Iris pigment epithelial cell (primary cell): ENCODE measurements at places on chromosomes 13 and 19.
A peak's percentile ranks its signal among the peaks of the same experiment; 100 is the strongest.

GRCh38 chr13:97141564-97142005 lies 80.5 kb upstream of the MBNL2 start:
- peak; percentile 95 for DNase-seq

- DNase-seq, result no peak
These were observed 274.6 kb downstream of the ENOX1 start for GRCh38 chr13:43512221-43512620.

DNA sequence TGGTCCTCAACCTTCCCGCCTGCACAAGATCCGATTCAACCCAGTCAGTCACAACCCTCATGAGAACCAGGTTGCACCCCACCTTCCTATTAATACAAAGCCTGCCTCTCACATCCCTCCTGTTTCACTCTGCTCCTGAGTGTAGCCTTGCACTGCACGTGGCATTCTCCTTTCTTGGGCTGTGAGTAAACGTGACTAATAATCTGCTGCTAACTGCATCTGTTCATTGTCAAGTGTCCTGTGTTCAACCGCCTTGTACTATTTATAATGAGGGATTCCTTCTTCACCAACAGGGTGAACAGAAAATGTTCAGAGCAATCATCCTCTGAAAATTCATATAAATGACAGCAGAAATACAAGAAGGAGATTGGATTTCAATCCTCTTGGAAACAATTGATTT lies 1608.2 kb downstream of the SLITRK5 start:
- DNase-seq, result no peak

- DNase-seq, result no peak
These were observed 8.9 kb upstream of the MAB21L1 start for GRCh38 chr13:35485424-35485823.

DNA sequence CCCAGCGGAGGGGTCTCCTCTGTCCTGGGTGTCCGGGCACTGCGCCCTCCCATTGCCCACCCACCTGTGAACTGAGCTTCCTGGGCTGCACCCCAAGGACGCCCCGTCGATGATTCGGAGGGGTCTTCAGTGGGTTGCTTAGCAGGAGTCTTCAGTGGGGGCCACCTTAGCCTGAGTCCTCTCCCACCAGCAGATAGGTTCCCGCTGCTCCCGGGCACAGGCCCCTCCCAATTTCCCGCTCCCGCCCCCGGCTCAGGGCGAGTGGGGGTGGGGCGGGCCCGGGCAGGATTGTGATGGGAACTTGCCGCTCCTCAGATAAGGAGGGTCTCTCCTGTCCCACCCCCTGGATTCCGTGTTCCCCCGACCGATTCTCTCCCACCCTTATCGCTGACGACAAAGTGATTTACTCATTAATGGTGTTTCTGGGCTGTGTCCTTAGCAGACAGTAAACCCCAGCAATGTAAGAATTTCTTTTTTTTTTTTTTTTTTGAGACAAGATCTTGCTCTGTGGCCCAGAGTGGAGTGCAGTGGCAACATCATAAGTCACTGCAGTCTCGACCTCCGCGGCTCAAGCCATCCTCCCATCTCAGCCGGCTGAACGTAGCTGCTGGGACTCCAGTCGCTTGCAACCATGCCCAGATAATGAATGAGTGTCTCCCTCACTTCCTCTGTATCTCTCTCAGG lies 655 bp upstream of the S1PR5 start:
- DNase-seq, result peak; percentile 19

DNA sequence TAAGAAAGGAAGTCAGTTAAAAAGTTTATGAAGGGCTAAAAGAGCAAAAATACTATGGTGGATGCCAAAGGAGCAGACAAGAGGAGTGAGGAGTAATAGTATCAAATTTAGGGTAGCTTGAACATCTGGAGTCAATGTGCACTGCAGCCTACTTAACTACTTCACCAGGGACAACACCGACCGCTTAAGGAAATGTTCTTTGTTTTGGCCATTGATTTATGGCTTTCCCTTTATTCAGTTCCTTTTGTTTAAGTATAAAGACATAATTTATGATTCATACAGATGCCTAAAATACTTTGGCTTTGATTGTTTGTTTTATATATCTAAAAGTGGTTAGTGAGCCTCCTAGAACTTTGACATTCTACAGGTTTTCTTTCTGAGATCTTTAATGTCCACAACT lies 276.3 kb upstream of the PRR20A start:
- no peak for DNase-seq

DNA sequence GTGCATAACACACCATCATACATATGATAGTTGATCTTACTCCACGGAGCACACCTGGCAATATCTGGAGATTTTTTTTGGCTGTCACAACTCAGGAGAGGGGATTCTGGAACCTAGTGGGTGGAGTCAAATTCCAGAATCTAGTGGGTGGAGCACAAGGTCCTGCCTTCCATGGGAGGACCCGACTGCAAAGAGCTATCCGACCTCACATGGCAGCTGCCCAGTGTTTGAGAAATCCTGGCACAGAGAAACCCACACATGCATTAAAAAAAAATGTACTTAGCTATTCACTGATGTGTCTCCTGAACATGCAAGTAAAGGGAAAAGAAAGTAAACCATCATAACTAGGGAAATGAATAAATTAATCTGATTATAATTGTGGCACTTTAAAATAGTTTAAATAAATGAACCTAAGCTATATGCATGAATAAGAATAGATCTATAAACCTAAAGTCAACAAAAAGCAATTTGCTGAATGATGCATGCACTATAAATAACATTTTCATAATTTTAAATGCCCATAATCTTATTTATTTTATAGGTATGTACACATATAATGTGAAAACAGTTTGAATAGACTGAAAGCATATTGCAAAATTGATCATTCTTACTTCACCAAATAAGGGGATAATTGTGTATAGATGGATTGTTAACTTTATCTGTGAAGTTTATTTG lies 300.3 kb downstream of the MYO16 start:
- DNase-seq, result no peak

- DNase-seq, result no peak
These were observed 2.1 kb upstream of the BSG start for GRCh38 chr19:570251-570686.

- no peak for DNase-seq
These were observed 155.6 kb downstream of the COG6 start for GRCh38 chr13:39811051-39811450.

GRCh38 chr13:95480791-95481780 lies 71.4 kb upstream of the CLDN10 start:
- DNase-seq, result no peak

- no peak for DNase-seq
These were observed 258.8 kb downstream of the ZNF536 start for GRCh38 chr19:30631033-30631370.

GRCh38 chr19:34364830-34365462 lies at the start of gene GPI:
TSS of gene GPI (plus strand) at chr19:34365196. CDS start at chr19:34365267, 71 bp downstream.
- peak; percentile 43 for DNase-seq

DNA sequence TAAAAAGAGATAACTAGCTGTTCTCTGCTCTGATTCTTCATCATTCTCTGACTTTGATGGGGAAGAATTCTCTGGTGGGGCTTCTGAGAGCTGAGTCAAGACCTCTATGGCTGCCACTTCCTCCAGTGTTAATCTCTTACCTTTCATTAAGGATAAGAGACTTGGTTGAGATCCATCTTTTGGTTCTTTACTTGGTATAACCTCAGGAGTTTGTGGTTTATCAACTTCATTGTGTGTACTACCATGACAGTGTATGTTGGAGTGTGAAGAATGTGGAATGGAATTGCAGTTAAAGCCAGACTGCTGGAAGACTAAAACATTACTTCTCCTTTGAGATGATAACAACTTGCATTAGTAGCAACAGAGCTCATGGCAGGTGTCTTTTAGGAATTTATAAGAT lies 222.0 kb downstream of the SLITRK5 start:
- DNase-seq, result no peak

GRCh38 chr13:24648983-24649687 lies 31.1 kb upstream of the ATP12A start:
- no peak for DNase-seq

GRCh38 chr13:50690006-50690405 lies 153.5 kb downstream of the DLEU7 start:
- DNase-seq, result no peak

GRCh38 chr19:5533257-5533656 lies 34.5 kb downstream of the TINCR start:
- no peak for DNase-seq

- peak; percentile 96 for DNase-seq
These were observed at the start of gene ZNF699 for GRCh38 chr19:9309139-9309973. TSS of gene ZNF699 (minus strand) at chr19:9309838. CDS start at chr19:9305119, 4,719 bp downstream.

GRCh38 chr19:33444562-33445441 lies 71.3 kb downstream of the CEBPG start:
- no peak for DNase-seq

- DNase-seq, result no peak
These were observed 71.8 kb downstream of the SPACA7 start for GRCh38 chr13:112447761-112448603.

- DNase-seq, result no peak
These were observed 278.0 kb downstream of the DACH1 start for GRCh38 chr13:71589032-71589431.

DNA sequence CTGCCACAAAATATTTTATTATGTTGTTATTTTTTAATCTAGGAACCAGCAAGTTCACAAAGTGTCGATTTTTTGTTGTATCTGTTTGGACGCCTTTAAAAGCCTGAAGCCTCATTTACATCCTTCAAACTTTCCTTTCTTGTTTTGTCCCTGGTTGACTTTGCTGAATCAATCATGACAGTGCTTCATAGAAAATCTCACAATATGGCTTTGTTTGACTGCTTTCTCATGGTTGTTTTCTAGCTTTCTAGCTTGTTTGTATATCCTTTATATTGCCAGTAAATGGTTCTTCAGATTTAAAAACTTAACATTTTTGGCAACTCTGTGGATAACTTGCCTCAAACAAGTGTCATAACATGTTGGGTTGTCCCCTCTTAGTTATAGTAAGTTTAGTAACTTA lies 84.1 kb upstream of the ATXN8OS start:
- DNase-seq, result no peak

- DNase-seq, result no peak
These were observed 75.4 kb downstream of the GGACT start for GRCh38 chr13:100513171-100513570.

DNA sequence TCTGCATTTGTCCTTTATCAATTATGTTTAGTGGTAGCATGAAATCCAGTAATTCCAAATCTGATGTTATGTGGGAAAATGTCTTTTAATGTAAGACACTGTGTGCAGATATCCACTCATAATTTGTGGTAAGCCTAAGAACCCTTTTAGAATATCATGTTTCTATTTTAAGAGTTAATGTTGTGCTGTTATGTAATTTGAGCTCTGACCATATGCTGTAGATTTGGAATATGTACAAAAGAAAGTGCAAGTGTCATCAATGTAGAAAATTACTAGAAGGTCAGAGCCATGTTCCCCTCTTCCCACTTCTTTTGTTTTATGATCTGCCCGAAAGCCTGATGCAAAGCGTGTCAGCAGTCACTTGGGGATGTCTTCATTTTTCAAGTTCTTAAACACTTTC lies 44.5 kb downstream of the SCEL start:
- DNase-seq, result no peak

DNA sequence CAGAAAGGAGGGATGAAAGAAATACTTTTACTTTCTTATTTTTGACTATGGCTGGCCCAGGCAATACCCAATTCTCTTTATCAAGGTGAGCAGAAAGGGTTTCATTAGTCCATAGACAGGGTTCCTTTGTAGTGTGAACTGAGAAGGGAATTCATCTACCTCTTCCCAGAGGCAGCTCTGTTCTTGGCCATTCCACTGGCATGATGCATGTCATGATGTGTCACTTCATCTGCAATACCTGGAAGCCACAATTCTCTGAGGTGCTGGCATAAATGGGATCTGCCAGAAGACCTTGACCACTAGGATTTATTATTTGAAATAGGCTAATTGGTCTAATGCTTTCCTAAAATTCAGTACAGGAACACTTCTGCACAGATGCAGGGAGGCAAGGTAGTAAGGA lies 542.8 kb downstream of the RFC3 start:
- DNase-seq, result no peak

GRCh38 chr13:20400774-20401173 lies 124.9 kb downstream of the CRYL1 start:
- DNase-seq, result peak; percentile 29

DNA sequence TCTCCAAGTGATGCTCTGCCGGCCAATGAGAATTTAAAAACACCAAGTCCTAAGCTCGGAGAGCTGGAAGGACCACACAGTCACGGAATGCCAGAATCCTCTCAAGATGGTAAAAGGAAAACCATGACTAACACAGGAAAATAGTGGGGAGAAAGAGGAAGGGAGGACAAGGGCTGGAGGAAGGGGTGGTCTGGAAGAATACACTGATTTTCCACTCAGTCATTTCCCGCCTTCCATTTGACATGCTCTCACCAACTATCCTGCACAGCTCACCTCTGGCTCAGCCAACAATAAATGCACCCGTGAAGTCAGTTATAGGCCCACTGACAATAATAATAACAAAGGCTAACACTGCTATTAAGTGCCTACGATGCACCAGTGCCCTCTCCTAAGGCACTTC lies 31.5 kb downstream of the SLC7A1 start:
- DNase-seq, result no peak

- DNase-seq, result no peak
These were observed 4.6 kb upstream of the ASPDH start for GRCh38 chr19:50518091-50519005.

DNA sequence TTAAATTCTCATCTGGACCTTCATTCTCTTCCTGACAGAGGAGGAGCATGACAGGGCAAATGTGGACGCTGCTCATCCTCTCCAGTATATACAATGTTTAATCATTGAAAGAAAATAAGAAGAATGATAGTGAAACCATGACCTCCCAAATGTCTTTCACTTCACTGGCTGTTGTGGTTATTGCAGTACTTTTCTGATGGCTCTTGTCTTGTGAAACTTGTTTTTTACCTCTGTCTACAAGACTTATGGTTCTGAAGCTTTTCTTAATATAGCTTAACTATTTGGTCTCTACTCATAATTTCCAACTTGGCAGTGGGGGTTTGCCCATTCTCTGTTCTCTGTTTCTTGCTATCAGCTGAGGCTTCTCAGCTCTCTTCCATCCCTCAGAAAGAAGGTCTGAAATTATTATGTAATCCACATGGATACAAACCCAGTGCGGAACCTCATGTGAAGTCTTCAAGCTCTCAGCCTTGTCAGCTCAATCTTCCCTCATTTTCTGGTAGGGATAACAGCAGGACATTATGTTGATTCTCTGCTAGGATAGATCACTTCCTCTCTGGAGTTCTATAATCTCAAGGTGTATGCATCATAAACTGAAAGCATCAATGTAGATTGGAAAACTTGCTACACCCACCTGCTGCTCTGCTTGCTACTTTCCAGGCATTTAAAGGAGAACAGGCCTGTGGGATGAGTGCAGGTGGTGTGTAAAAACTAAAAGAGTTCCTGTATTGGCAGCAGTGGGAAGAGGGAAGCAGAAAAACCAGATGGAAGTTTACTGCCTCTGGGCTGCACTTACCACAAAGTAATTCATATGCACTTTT lies 250.3 kb upstream of the HTR2A start:
- no peak for DNase-seq

- DNase-seq, result no peak
These were observed 12.3 kb upstream of the ZNF283 start for GRCh38 chr19:43814663-43815352.

GRCh38 chr13:80923907-80924306 lies 583.0 kb upstream of the SPRY2 start:
- DNase-seq, result no peak

- no peak for DNase-seq
These were observed 12.1 kb upstream of the MYCBP2 start for GRCh38 chr13:77338961-77339401.

- DNase-seq, result peak; percentile 90
These were observed 20.0 kb upstream of the POSTN start for GRCh38 chr13:37618554-37618953.

GRCh38 chr19:293436-294110 lies 2.4 kb upstream of the PLPP2 start:
- no peak for DNase-seq
